ENCODE measurements at places on chromosomes 5 and 9. TPM values are rescaled to one million over a fixed set of nuclear protein-coding genes. Genes with fewer than 3 reads are reported as not detected.

- DNase-seq: no peak
These were observed 1201.4 kb upstream of the C9orf72 start for GRCh38 chr9:28774433-28775235.

DNA sequence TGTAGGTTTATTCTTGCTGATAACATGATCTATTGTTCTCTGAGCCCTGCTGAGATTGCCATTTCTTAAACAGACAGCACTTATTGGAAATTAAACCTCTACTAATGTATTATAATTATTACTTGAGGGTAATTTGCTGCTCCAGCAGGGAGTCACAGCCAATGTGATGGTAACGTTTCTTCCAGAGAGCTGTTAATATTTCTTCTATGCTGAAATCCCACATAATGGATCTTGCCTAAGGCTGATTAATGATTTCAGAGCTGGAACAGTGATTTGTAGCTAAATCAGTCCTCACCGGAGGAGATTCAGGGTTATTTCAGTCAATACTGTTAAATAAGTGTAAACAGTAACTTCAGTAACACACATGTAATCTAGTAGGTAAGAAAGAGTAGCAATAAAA, 170.1 kb downstream of the CDH12 start:
- no peak for DNase-seq

GOLPH3 gene
- total RNA-seq: 63.4 TPM

SRD5A1 gene
- total RNA-seq: 13.6 TPM

DNA sequence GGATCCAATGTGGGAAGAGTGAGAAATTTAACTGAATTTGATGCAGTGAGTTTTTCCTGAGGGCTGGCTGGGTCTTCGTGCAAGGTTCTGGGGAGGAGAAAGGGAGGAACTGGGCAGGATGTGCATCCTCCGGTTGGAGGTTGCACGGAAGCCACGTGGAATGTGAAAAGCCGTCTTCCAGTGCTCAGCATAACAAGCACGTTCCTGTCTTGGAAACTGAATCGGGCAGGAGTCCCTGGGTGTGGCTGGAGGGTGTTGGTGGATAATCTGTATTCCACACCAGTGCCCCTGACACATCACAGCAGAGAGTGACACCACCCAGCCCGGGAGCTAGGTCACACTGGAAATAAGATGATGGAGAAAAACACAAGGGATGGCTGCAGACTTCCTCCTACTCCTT, 154.3 kb downstream of the C5orf15 start:
- no peak for DNase-seq
